ENCODE measurements at places on chromosomes 12 and 14.

GRCh38 chr14:101008631-101009336, 105.3 kb upstream of the RTL1 start:
- DNase-seq: no peak

- no peak for DNase-seq
Observed at GRCh38 chr12:120981407-120981941, 3.1 kb downstream of the HNF1A start.

GRCh38 chr14:68815298-68816182, 22.7 kb upstream of the ZFP36L1 start:
- no peak for DNase-seq

DNA sequence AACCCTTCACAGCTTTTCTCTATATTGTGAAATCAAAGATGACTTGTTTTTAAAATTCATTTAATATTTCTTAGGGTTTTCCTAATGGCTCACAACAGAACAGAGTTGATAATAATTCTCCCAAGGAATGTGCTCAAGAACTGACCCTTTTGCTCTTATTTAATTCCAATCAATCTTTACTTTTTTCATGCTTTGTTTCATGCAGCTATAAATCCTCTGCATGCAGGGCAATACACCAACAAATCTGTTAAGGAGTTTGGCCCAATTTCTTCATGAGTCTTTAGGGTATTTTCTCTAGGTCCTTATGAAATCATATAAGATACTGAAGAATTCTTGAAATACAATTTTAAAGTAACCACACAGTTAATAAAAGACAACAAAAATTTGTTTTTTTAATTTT, 264.2 kb downstream of the SLC6A15 start:
- DNase-seq: no peak

DNA sequence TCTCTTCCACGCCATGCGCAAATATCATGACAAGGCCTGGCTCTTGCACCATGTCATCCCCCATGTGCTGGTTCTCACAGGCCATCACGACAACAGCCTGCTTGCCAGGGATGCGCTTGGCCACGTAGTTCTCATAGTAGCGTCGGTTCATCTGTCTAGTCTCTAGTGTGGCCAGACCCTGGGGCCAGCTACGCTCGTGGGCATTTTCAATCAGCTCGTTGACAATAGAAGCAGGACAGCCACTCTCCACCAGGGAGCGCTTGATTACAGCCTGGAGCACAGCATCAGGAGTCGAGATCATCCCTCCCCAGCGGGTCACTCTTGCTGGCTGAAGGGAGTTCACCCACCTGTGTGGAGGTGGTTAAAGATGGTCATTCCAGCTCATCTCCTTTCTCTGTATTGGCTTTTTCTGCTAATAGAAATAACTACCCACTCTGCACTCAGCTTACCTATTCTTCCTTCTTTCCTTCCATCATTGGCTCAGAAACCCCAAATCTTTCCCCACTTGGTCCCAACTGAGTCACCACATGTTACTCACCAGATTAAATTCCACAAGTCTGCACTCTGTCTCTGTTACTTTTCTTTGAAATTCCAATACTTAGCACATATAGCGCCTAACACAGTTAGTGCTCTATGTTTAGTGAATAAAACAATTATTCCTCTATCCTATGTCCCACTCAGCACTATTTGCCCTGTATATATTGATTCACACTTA, 15.1 kb downstream of the RNF41 start:
- DNase-seq: no peak

DNA sequence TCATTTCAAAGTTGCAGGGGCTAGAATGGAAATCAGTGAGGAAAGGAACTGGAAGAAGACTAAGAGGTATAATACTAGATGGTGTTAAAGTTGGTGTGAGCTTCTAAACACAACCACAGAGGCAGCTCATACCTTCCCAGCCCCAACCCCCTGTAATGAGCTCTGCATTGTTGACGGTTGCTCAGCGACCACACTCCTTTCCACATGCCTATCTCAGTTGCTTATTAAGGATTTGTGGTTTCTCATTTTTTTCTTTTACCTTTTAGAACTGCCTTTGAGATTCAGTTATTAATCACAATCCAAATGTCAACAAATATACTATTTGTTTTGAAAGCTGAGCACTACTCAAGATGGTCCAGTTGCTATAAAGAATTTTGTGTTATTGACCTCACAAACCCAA, 62.1 kb upstream of the KIF21A start:
- DNase-seq: no peak

- no peak for DNase-seq
Observed at GRCh38 chr12:77130193-77130592, 64.8 kb upstream of the E2F7 start.

- DNase-seq: no peak
Observed at GRCh38 chr12:5612556-5613410, 180.9 kb downstream of the NTF3 start.

- no peak for DNase-seq
Observed at GRCh38 chr14:101598159-101598558, 36.9 kb downstream of the DIO3 start.

DNA sequence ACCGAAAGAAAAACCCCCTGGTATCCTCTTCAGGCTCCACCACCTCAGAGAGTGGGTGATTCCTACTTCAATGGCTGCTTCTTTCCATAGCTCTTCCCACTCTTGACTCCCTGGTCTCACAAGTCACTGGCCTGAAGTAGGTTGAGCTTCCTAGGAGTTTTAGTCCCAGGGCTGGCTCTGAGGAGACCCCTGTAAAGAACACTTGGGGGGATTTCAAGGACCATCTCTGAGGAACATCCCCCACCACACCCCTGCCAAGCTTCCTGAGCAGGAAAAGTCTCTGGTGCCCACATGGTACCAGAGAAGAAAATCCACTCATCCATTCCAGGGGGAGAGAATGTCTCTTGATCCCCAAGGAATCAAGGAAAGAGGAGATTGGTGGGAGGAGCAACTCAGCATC, 25.7 kb downstream of the PHETA1 start:
- DNase-seq: no peak

- no peak for DNase-seq
Observed at GRCh38 chr14:72311116-72311515, 378.9 kb downstream of the RGS6 start.

DNA sequence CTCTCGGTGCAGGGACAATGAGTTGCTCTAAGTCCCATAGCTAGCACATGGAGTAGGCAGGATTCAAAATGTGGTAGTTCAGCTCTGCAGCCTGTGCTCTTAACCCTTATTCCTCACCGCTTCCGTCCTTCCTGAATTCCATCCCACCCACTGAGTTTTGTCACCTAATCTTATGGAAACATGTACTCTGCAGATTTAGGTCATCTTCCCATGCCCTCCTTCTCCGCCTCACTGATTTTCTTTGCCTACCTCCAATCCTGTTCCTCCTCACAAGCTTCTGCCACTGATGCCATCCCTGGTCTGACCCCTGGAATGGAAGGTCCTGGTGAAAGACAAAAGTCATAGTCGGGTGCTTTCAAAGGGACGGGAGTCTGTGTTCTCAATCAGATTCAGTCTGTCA, 46.5 kb upstream of the ABCC9 start:
- DNase-seq: no peak

GRCh38 chr14:84770030-84770429, 759.9 kb upstream of the FLRT2 start:
- DNase-seq: no peak

GRCh38 chr12:108237272-108237671, 101.8 kb downstream of the CMKLR1 start:
- no peak for DNase-seq

DNA sequence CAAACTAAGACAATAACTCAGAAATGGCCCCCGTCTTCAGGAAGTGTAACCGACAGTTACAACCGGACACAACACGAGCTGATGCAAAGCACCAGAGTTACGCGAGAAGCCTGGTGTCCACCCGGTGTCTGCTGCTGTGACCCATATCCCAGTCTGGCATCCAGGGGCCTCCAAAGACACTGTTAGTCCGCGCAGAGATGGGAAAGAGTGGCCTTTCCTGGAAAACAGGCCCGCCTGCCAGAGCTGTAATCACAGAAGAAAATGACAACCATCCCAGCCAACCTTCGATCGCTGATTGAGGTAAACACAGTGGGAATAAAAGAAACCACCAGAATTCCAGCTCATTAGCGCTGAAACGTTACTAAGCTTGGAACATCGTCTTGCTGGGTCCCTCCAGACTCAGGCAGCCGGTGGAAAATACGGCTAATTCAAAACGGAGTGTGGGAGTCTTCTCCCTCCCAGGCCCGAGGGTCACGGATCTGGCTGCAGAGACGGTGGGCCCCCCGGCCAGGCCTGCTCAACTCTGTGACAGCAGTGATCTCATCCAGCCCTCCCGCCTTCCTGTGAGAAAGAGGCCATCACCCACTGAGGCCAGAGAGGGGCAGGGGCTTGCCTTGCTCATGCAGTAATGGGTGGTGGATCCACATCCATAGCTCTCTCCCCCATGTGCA, 273.9 kb upstream of the RTL1 start:
- DNase-seq: no peak

DNA sequence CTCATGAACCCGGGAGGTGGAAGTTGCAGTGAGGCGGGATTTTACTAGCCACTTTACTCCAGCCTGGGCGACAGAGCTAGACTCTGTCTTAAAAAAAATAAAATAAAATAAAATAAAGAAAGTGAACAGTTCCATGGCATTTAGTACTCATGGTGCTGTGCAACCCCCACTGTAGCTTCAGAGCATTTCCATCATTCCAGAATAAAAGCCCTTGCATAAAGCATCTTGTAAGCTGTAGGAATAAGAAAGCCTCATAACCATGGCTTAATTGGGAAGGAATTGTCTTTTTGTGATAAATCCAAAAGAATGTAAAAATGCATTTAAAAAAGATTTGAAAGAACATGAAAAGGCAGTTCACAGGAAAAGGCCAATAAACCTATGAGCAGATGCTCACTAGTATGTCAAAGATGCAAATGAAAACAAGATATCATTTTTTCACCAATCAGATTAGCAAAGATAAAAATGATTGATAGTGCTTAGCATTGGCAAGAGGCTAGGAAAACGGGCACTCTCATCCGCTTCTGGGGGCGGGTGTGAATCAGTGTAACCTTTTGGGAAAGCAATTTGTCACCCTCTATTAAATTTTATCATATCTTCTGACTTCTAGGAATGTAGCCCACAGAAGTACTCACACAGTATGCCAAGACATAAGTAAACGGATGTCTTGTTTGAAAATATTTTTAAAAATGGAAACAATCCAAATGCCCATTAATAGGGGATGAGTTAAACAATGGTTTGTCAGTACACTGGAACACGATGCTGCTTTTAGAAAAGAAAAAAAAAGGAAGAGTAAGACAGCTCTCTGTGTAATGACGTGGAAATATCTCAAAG, 46.6 kb downstream of the CFAP251 start:
- no peak for DNase-seq

- DNase-seq: no peak
Observed at GRCh38 chr14:100605230-100605629, 18.0 kb upstream of the BEGAIN start.

All from cortex of kidney (tissue), 1 donor.